Stimulated activated CD8-positive, alpha-beta memory T cell treated with anti-CD3 and anti-CD28 coated beads, Interleukin-2, amount 100 ng/mL, for 1 hour (primary cell): ENCODE measurements at places on chromosomes 7 and 10.

GRCh38 chr7:128738570-128739047, 550 bp upstream of the CALU start:
- no peak for DNase-seq

GRCh38 chr7:44711528-44711927, 37.1 kb upstream of the ZMIZ2 start:
- DNase-seq = no peak

- no peak for DNase-seq
Observed at GRCh38 chr7:25132430-25132829, 7.4 kb upstream of the CYCS start.

DNA sequence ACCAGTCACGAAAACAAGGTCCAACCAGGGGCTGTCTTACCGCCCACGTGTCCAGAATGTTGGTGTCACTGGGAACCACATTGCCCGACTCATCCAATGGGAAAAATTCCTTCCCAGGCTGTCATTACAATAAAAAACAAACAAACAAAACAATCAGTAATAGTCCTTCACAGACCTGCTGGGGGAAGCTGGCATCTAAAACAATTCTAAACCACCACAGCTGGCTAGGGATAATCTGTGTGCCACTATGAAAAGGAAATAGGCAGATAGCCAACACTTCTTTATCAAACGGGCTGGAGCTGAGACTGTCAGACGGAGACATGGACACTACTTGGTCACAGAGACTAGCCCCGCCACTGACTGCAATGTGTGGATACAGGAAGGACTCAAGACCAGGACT, 9.2 kb downstream of the AKR1B1 start:
- no peak for DNase-seq

DNA sequence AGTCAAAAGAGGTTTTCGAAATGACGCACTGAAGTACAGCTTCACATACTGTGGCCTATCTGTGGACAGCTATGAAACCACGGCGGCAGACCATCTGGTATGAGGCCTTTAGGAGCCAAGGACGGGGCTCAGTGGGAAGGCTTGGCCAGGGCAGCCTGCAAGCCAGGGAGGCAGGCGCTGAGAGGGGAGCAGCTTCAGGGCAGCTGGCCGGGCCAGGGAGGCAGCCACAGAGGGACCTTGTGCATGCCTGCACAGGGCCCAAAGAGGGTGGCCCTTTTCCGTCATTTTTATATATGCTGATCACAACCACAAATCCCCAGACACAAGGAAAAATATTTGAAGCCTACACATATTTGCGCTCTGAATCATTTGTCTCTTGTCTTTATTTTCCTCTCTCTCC, 13.5 kb downstream of the CALD1 start:
- DNase-seq = no peak

- DNase-seq = no peak
Observed at GRCh38 chr7:23133797-23134196, 28.2 kb downstream of the KLHL7 start.

GRCh38 chr7:106205621-106206222, 79.1 kb downstream of the NAMPT start:
- DNase-seq = no peak

GRCh38 chr10:66329147-66329546, 596.7 kb upstream of the LRRTM3 start:
- DNase-seq = no peak

GRCh38 chr10:80154978-80155695, 22.6 kb downstream of the PLAC9 start:
- DNase-seq = no peak

DNA sequence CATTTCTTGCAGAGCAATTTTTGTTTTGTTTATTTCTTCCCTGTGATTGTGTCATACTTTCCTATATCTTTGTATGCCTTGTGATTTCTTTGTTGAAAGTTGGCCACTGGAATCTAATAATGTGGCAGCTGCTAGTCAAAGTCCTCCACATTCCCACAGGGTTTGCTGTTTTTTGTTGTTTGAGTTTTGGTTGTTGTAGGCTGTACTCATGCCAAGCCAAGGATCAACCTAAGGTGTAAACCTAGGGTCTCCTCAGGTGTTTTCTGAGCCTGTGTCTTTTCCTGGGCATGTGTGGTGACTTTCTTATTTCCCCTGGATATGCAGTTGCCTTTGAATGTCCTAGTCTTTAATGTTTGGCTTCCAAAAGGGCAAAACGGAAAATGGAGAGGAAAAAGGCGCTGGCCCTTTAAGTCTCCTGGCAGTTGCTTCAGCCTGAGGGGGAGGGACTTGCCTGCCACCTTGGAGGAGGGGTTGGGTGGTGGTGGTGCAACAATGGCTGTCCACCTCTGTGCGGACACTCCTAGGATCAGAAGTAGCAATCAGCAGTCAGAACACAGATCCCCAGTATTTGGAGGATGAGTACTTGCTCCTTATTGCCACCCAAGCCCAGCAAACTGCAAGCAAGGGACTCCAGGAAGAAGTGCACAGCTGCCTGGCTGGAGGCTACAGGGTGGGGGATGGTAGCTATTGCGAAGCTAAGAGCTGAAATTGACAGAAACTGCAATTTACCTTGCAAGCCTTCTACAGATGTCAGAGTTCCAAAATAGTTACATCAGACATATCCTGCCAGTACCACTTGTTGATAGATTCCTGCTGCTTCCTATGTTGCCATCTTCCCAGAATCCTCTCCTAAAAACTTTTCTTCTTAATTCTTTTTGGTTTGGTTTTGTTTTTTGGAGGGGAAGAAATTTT, 5.6 kb upstream of the ZNF518A start:
- DNase-seq = no peak

DNA sequence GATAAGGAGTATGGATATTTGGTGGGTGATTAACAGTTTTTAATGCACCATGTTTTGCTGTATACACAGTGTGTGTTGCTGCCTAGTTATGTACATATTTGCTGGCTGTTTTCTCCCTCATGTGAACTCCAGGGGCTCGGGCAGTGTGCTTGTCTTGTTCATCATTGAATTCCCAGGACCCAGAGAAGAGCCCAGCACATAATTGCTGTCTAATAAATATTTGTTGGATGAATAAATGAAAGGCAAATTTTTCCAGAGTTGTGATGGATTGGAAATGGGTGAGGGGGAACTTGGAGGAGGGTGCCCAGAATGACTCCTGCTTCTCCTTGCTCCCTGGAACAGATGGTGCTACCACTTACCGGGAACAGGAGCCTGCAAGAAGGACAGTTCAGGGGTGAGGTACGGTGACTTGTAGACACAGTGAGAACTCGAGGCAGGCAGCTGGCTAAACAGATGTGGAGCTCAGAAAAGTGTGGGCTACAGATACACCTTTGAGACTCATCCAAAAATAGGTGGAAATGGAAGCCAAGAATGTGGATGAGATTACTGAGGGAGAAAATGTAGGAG, 586.8 kb upstream of the MGMT start:
- DNase-seq = no peak

GRCh38 chr10:22997096-22997495, 69.2 kb downstream of the ARMC3 start:
- DNase-seq = no peak
